ENCODE measurements at places on chromosomes 6 and 20. TPM values are rescaled to one million over a fixed set of nuclear protein-coding genes. Genes with fewer than 3 reads are reported as not detected.

DNA sequence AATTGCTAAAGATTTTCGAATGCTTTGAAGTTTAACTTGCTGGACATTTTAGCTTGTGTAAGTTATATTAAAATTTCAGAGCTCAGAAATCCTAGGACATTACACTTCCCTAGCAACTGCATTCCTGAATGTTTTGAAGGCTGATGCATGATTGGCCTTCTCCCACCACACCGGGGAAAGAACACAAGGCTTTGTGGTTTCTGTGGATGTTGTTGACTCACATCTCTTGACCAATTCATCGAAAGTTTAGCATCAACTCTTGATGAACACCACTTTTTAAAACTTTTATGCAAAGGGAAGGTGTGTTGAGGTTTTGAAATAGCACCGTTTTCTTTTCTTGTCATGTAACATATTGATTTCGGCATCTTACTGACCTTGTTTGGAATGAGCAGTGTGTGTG is 81.1 kb downstream of the RIMS1 start:
- H3K27ac ChIP-seq, result no peak overlapping the region
- H3K36me3 ChIP-seq, result no peaks in the 10 kb centered on the region
- DNase-seq, result no peak

DNA sequence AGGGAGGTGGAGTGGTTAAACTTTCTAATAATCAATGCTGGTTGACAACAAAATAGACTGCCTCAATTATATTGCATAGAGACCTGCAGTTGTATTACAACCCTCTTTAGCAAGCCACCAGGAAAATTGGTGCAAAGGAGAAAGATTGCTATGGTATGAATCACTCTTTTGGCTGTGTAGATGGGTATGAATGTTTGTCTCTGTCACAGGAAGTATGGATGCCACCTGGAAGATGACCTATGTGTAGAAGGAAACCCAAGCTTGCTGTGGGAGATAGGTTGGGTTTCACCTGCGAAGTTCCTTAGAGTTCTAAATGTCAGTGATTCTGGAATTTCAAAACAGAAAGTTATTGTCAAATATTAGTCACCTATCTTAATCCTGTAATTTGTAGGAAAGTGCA is 134.6 kb downstream of the SOBP start:
- no peaks in the 10 kb centered on the region for H3K36me3 ChIP-seq
- H3K4me1 ChIP-seq, result no peaks in the 10 kb centered on the region
- DNase-seq, result no peak
- no peaks in the 10 kb centered on the region for H3K27me3 ChIP-seq
- H3K27ac ChIP-seq, result no peak overlapping the region

DNA sequence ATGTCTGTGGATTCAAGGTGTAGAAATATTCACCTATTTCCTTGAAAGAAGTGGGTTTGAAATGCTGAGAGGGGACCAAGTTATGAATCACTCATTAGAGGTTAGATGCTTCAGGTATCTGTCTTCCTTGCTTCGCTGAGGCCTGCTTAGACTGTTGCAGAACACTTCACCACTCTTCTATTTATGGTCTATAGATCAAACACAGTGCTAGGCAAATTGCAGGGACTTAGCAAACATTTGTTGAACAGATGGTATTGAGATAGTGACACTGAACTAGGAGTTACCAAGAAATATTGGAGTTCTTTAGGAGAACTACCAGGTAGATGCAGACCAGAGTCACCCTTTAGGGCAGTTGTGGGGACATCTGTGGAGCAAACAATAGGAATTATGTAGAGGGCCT is 123.8 kb downstream of the RFPL4B start:
- no peak overlapping the region for H3K4me3 ChIP-seq
- peak overlapping the region; percentile 3 for H3K27ac ChIP-seq
- no peaks in the 10 kb centered on the region for H3K36me3 ChIP-seq
- peaks cover 44% of the 10 kb centered on the region for H3K4me1 ChIP-seq
- H3K27me3 ChIP-seq, result no peaks in the 10 kb centered on the region

Gene PTK6
- total RNA-seq, result 0.42 TPM

DNA sequence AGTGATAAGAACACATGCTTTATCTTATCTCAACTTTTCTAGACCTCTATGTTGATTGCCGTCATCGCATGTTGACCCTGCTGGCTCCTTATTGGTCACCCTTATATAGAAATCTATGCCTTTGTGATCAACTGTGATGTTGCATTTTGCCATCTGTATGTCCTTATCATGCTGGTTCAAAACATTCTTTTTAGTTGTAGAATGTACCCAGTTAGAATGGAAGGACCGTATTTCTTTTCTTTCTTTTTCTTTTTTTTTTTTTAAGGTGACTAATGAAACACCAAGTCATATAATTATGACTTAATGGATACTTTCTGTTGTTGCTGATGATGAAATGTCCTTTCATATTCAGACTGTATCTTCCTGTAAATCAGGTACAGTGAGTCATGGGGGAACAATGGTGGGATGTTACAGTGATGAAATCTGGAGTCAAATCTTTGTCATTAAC is 145.9 kb upstream of the CITED2 start:
- H3K27me3 ChIP-seq, result no peaks in the 10 kb centered on the region
- no peaks in the 10 kb centered on the region for H3K36me3 ChIP-seq
- no peak overlapping the region for H3K4me3 ChIP-seq
- DNase-seq, result no peak
- H3K27ac ChIP-seq, result no peak overlapping the region
- peaks cover 25% of the 10 kb centered on the region for H3K4me1 ChIP-seq

GRCh38 chr20:8094415-8094818 is 37.6 kb upstream of the PLCB1 start:
- H3K4me3 ChIP-seq, result no peak overlapping the region
- H3K27me3 ChIP-seq, result no peaks in the 10 kb centered on the region
- H3K27ac ChIP-seq, result no peak overlapping the region
- no peaks in the 10 kb centered on the region for H3K36me3 ChIP-seq

Gene HCRTR2
- 0.63 TPM for total RNA-seq

Gene PERP
- total RNA-seq, result 152 TPM

- no peak for DNase-seq
- H3K27ac ChIP-seq, result no peak overlapping the region
- no peak overlapping the region for H3K4me3 ChIP-seq
- peaks cover 14% of the 10 kb centered on the region for H3K4me1 ChIP-seq
- no peaks in the 10 kb centered on the region for H3K27me3 ChIP-seq
These were observed 15.0 kb downstream of the CPNE5 start for GRCh38 chr6:36824253-36824652.

GRCh38 chr6:52423971-52424381 is 3.8 kb downstream of the EFHC1 start:
- peaks cover 15% of the 10 kb centered on the region for H3K4me1 ChIP-seq
- no peaks in the 10 kb centered on the region for H3K27me3 ChIP-seq
- no peak for DNase-seq
- no peak overlapping the region for H3K4me3 ChIP-seq
- no peaks in the 10 kb centered on the region for H3K36me3 ChIP-seq

Gene RAET1L
- total RNA-seq, result not detected

GRCh38 chr20:34220561-34220960 is 20.7 kb upstream of the ASIP start:
- no peak for DNase-seq
- H3K27ac ChIP-seq, result no peak overlapping the region
- no peaks in the 10 kb centered on the region for H3K36me3 ChIP-seq
- no peaks in the 10 kb centered on the region for H3K4me1 ChIP-seq
- H3K4me3 ChIP-seq, result no peak overlapping the region
- H3K27me3 ChIP-seq, result no peaks in the 10 kb centered on the region

DNA sequence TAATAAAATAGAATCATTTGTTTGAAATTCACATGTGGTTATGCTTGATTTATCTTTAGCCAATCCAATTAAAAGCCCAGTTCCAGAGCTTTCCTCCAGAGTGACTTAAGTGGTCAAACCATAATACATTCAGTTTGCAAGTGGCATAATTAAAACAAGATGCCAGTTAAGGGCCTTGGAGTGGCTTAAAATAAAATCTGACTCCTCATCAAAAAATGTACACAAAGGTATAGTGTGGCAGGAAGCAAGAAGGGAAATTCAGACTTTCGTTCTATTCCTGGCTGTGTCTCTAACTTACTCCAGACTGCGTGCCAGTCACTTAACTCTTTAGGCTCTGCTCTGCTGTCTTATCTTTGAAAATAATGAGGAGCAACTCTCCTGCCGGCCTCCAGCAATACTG is 251.3 kb upstream of the PRND start:
- no peak overlapping the region for H3K27ac ChIP-seq
- H3K27me3 ChIP-seq, result no peaks in the 10 kb centered on the region
- H3K4me3 ChIP-seq, result no peak overlapping the region
- peaks cover 15% of the 10 kb centered on the region for H3K4me1 ChIP-seq

GRCh38 chr6:16774437-16774836 is 13.2 kb upstream of the ATXN1 start:
- no peak overlapping the region for H3K4me3 ChIP-seq
- H3K27me3 ChIP-seq, result no peaks in the 10 kb centered on the region
- peaks cover 3% of the 10 kb centered on the region for H3K4me1 ChIP-seq
- no peak for DNase-seq
- H3K27ac ChIP-seq, result no peak overlapping the region

GRCh38 chr6:148091394-148091793 is 251.2 kb upstream of the SASH1 start:
- no peak for DNase-seq
- H3K4me1 ChIP-seq, result no peaks in the 10 kb centered on the region
- no peaks in the 10 kb centered on the region for H3K27me3 ChIP-seq
- H3K27ac ChIP-seq, result no peak overlapping the region

DNA sequence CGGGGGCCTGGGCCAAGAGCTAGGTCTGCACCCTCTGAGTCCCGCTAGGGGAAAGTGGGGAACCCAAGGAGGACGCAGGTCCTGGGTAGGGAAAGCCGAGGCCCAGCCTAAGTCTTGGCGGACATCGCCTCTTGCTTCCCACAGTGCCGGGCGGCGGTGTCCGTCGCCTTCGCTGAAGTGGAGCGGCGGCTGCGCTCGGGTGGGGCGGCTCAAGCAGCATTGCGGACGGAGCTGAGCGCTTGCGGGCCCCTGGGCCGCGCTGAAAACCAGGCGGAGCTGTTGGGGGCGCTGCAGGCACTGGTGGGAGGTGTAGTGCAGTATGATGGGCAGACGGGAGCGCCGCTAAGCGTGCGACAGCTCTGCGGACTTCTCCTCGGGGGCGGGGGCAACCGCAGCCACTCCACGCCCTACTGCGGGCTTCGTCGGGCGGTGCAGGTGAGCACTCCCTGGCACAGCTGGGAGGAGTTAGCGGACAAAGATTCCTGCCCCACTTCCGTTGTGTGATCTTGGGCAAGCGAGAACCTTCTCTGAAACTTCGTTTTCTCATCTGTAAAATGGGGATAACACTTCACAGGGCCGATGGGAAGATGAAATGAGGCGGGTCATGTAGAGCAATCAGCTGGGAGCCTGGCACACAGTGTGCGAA is 4.2 kb downstream of the PRSS16 start:
- H3K27me3 ChIP-seq, result no peaks in the 10 kb centered on the region
- no peaks in the 10 kb centered on the region for H3K36me3 ChIP-seq
- H3K27ac ChIP-seq, result peak overlapping the region; percentile 93
- peaks cover 7% of the 10 kb centered on the region for H3K4me1 ChIP-seq
- H3K4me3 ChIP-seq, result peak overlapping the region; percentile 84

Gene MTFR2
- total RNA-seq, result 18.5 TPM

DNA sequence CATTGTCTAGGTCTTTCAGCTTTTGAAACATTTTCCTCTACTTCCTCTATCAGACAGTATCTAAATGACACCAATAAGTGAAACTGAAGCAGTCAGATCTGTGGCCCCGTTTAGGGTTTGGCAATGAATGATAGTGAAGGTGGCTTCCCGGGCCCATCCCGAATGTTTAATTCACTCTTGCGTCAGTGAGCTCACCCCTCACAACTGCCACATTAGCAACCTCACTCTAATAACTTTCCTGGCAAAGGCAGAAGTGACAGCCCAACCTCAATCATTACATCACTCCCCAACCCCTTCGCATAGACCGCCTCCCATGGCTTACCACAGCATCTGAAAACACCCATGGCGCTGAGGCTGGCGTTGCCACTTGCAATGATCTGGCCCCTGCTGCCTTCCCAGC is 92.4 kb upstream of the CD83 start:
- no peak overlapping the region for H3K4me3 ChIP-seq
- no peak for DNase-seq
- H3K27ac ChIP-seq, result no peak overlapping the region
- no peaks in the 10 kb centered on the region for H3K27me3 ChIP-seq

GRCh38 chr20:7366189-7366588 is 574.1 kb downstream of the HAO1 start:
- no peak for DNase-seq
- no peaks in the 10 kb centered on the region for H3K36me3 ChIP-seq
- no peaks in the 10 kb centered on the region for H3K27me3 ChIP-seq
- H3K4me1 ChIP-seq, result no peaks in the 10 kb centered on the region
- no peak overlapping the region for H3K27ac ChIP-seq

DNA sequence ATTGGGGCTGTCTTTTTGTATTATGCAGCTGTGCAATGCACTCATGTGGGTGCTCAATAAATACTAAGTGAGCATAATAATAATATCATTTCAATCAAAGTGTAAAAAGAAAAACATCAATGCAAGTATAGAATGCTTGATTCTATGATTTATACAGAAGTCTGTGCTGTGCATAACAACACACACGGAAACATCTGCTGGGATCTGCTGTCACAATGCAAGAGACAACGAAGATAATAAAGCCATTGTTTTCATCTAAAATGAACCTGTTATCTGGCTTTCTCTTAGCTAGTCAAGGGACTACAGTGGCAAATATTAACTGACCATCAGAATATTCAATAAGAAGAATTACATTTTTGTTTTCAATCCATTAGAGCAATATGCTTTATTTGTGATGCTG is 1156.9 kb upstream of the MAP3K7 start:
- H3K4me1 ChIP-seq, result no peaks in the 10 kb centered on the region
- DNase-seq, result no peak
- H3K27me3 ChIP-seq, result no peaks in the 10 kb centered on the region
- no peaks in the 10 kb centered on the region for H3K36me3 ChIP-seq
- no peak overlapping the region for H3K4me3 ChIP-seq
